Stimulated activated CD8-positive, alpha-beta memory T cell treated with anti-CD3 and anti-CD28 coated beads, Interleukin-7, amount 100 ng/mL, for 48 hours (primary cell): ENCODE measurements at places on chromosomes 1 and 21.

DNA sequence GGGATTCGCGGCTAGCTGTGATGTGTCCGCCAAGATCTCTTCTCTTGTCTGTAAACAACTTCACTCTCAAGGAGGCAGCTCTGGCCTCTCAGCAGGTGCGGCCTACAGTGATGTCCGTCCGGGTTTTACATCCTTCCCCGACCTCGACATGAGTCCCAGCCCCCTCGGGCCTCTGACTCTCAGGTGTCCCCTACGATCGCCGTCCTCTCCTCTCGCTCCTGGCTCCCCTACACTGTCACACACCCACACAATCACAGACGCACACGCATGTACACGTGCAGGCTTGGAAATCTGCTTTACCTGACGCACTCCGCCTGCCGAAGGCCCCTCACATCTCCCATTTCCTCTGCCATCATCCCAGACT lies 797 bp upstream of the RSPH1 start:
- DNase-seq: no peak

- no peak for DNase-seq
Observed at GRCh38 chr1:176602388-176603004, 139.5 kb downstream of the PAPPA2 start.

DNA sequence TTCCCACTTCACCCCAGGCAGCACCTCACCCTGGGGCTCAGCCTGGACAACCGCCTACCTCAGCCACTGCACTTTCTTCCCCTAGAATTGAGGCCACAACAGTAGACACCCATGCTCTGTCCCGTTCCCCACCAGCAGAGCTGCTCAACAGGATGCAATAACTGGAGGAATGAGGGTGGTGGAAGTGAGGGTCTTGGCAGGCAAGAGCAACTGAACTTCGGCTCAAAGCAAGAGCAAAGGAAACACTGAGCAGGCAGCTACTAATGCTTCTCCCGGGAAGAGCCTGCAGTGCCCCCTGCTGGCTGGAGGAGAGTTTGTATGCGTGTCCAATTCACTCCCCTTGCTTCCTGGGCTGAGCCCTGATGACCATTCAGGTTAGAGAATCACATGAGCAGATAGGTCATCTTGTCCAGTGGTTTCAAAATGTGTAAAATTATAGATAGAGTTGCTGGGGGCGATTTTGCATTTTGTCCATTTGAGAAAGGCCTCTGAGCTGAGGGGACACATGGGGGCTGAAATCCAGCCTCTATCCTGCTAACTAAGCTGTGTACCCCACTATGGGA lies 13.9 kb downstream of the NT5C1A start:
- DNase-seq: peak; percentile 53

DNA sequence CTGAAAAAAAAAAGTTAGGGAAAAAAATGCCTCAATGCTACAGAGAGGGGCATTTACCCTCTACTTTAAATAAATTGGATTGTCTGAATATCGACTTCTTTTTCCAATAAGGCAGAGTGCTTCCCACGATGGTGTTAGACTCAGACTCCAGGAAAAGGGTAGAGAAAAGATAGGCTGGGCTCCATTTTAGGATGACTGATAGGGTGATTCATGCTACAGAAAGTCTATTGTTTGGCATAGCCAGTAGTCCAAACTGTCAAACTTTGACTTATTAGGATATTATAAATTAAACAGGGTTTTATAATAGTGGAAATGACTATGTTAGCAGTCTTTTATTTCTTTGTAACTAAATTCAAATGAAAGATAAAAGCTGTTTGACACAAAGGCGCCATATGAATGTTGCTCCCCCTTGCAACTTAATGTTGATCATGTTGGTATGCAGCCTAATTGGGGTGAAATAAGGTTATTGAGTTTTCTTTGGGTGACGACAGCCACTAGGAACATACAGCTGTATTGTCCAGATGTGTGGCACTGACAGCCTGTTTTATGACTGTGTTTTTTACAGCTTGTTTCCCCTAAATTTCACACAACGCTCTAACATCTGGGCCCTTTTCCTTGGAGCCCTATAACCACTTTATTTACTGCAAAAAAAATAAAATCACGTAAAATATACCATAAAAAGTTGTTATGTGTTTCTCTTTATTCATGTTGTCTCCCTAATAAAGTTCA lies 69.3 kb downstream of the SPAG17 start:
- no peak for DNase-seq
